ENCODE measurements at places on chromosomes 7 and 10.
A peak's percentile ranks its signal among the peaks of the same experiment; 100 is the strongest.

DNA sequence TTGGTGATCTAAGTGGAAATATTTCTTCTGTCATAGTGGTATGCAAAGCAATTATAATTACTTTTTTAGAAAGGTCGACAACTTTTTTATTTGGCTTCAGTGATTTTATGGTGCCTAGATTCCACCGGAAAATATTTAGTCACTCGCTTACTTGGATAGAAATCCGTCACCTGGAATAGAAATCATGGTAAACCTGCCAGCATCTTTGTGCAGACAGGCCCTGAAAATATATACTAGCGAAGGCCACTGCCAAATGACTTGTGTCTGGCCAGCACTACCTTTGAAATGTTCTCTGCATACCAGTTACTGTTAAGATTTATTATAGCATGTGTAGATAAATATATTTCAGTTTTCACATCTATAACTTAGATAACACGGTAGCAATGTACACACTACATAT, 226.4 kb downstream of the AGMO start:
- H3K36me3 ChIP-seq, result no peaks in the 10 kb centered on the region

DNA sequence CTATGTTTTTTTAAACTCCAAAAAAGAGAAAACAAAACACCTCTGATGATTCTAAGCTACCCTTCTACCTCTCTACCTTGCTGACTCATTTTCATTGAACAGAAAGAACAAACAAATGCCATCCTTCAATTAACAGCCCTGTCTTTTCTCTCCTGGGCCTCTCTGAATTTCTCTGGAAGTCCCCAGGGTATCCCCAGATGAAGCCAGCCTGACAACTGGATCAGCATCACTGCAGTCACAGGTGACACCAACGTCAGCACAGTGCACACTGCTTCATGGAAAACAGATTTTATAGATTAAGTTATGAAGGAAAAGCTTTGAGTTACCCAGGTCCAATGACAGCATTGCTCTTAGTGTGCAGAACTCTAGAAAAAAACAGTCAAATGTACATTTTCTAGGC, 5.7 kb downstream of the HUS1 start:
- DNase-seq, result no peak
- H3K27ac ChIP-seq, result no peak overlapping the region
- peaks cover 40% of the 10 kb centered on the region for H3K4me1 ChIP-seq
- peaks cover 88% of the 10 kb centered on the region for H3K36me3 ChIP-seq
- H3K27me3 ChIP-seq, result no peaks in the 10 kb centered on the region
- no peak overlapping the region for H3K4me3 ChIP-seq

GRCh38 chr7:101377189-101377736, 14.6 kb downstream of the COL26A1 start:
- no peak overlapping the region for H3K4me3 ChIP-seq
- H3K27ac ChIP-seq, result no peak overlapping the region
- H3K4me1 ChIP-seq, result no peaks in the 10 kb centered on the region

GRCh38 chr7:27162561-27163287, 2.6 kb downstream of the HOXA9 start:
- H3K4me3 ChIP-seq, result no peak overlapping the region
- H3K27ac ChIP-seq, result peak overlapping the region; percentile 4
- DNase-seq, result no peak
- H3K36me3 ChIP-seq, result no peaks in the 10 kb centered on the region
- H3K4me1 ChIP-seq, result peaks cover 24% of the 10 kb centered on the region
- peaks cover 68% of the 10 kb centered on the region for H3K27me3 ChIP-seq

GRCh38 chr7:523347-524336, 4.0 kb upstream of the PDGFA start:
- H3K4me3 ChIP-seq, result no peak overlapping the region
- H3K27ac ChIP-seq, result no peak overlapping the region
- no peak for DNase-seq
- no peaks in the 10 kb centered on the region for H3K36me3 ChIP-seq

DNA sequence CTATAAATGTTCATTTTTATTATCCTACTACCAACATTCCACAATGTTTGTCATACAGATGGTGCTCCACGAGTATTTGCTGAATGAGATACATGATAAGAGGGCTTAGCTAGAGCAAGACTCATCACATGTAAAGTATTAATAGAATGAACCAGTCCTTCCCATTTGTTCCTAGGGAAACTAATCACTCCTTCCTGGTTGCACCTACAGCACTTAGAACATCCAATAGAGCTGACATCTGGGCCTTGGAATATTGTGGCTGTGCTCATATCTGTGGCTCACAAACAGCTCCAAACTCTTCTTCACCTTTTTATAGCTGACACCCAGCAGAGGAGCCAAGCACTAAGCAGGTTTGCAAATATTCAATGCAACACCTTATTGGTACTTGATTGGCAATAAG, 91.9 kb upstream of the C1GALT1 start:
- no peaks in the 10 kb centered on the region for H3K36me3 ChIP-seq
- DNase-seq, result no peak
- no peak overlapping the region for H3K4me3 ChIP-seq

DNA sequence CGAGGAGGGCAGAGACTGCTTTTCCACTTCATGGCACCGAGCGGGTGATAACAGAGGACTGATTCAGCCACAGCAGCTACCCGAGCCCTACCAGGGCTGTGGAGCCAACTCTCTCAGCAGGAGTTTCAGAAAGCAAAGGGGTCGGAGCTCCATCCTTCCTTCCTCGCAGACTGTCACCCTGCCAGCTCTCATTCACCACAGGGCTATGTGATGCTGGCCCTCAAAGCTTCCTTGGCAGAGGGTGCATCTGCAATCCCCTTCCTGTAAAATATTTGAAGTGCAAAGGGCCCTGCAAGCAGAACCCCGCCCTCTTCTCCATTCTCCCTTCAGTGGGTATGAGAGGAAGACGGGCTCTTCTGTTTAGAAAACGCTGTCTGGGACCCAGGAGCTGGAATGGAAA, 105.3 kb upstream of the LYZL2 start:
- peaks cover 18% of the 10 kb centered on the region for H3K27me3 ChIP-seq
- H3K27ac ChIP-seq, result no peak overlapping the region
- DNase-seq, result no peak

DNA sequence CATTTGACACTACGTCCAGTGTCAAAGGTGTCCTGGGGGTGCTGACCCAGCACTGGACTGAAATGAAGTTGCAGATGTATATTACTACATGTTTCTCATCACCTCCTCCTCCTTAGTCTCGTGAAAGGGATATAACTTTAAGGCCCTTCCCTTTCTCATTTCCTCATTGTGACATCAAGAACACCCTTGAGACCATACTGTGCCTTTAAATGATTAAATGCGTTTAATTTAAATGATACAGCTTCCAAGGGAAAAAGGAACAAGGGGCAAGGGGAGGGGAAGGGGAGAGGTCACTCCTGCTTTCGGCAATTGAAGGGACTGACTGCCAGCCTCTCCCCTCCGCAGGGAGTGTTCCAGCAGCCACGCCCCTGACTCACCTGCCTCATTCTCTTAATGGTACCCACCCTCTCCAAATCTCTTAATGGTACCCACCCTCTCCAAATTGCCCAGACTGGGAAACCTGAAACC, 80.5 kb upstream of the KMT2E start:
- H3K27ac ChIP-seq, result peak overlapping the region; percentile 88
- H3K4me3 ChIP-seq, result peak overlapping the region; percentile 73
- peaks cover 69% of the 10 kb centered on the region for H3K4me1 ChIP-seq
- H3K27me3 ChIP-seq, result no peaks in the 10 kb centered on the region
- no peaks in the 10 kb centered on the region for H3K36me3 ChIP-seq

DNA sequence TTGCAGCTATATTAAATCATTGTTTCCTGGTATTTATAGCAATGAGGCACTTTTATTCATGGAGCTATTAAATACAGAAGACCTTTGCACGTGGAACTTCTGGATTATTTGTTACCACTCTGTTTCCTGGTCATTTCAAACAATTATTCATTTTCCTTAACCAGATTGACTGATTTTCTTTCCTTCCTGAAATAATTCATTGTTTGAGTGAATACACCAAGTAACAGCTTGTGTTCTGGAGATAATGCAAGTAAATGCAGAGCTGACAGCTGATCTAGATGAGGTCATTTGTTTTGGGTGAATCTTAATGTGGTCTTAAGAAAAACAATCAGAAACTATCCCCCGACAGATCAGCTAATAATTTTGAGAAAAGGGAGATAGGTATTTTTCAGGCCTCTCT, 497.7 kb downstream of the KIF20B start:
- no peaks in the 10 kb centered on the region for H3K27me3 ChIP-seq
- no peak overlapping the region for H3K27ac ChIP-seq
- no peak for DNase-seq
- H3K4me3 ChIP-seq, result no peak overlapping the region

DNA sequence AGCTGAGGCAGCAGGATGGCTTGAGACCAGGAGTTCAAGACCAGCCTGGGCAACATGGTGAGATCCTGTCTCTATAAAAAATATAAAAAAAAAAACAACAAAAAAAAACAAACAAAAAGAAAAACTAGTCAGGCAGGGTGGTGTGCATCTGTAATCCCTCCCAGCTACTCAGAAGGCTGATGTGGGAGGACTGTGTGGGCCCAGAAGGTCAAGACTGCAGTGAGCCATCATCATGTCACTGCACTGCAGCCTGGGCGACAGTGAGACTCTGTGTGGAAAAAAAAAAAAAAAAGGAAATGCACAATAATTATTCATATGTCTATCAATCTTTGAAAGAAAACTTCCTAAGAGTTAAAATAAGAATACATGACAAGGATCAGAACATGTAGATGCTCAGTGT, 178.3 kb downstream of the SEM1 start:
- no peak for DNase-seq
- H3K4me1 ChIP-seq, result no peaks in the 10 kb centered on the region
- H3K36me3 ChIP-seq, result no peaks in the 10 kb centered on the region

DNA sequence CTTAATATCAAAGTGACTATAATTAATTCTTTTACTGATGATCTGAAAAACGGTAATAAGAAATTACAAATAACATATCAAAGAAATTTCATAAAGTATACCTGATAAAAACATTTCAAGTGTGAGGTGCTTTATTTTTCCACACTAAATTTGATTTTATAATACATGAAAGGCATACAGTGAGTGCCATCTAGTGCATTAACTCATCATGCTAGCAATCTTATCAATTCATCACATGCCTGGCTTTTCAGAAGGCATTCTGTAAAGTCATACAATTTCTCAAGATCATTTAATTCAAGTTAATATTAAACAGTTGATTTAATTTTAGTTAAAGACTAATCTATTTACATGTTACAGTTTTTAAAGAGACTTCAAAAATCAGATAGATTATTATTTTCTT, 1020.9 kb downstream of the GATA3 start:
- no peak overlapping the region for H3K27ac ChIP-seq
- no peak for DNase-seq
- H3K4me3 ChIP-seq, result no peak overlapping the region
- no peaks in the 10 kb centered on the region for H3K4me1 ChIP-seq
- no peaks in the 10 kb centered on the region for H3K36me3 ChIP-seq
- no peaks in the 10 kb centered on the region for H3K27me3 ChIP-seq

- DNase-seq, result no peak
- no peaks in the 10 kb centered on the region for H3K4me1 ChIP-seq
- H3K27ac ChIP-seq, result no peak overlapping the region
These were observed 143.0 kb downstream of the KIAA1217 start for GRCh38 chr10:24351961-24352360.

- H3K4me1 ChIP-seq, result no peaks in the 10 kb centered on the region
- no peaks in the 10 kb centered on the region for H3K27me3 ChIP-seq
- H3K27ac ChIP-seq, result no peak overlapping the region
- no peaks in the 10 kb centered on the region for H3K36me3 ChIP-seq
These were observed 108.6 kb upstream of the ARID5B start for GRCh38 chr10:61792921-61793320.

- no peaks in the 10 kb centered on the region for H3K36me3 ChIP-seq
- DNase-seq, result no peak
- no peaks in the 10 kb centered on the region for H3K27me3 ChIP-seq
- no peak overlapping the region for H3K27ac ChIP-seq
- H3K4me3 ChIP-seq, result no peak overlapping the region
- H3K4me1 ChIP-seq, result no peaks in the 10 kb centered on the region
These were observed 14.8 kb downstream of the TSPAN12 start for GRCh38 chr7:120843109-120843508.

- H3K36me3 ChIP-seq, result no peaks in the 10 kb centered on the region
- no peak for DNase-seq
- H3K27ac ChIP-seq, result no peak overlapping the region
- peaks cover 36% of the 10 kb centered on the region for H3K4me1 ChIP-seq
These were observed 18.8 kb upstream of the ARHGAP22 start for GRCh38 chr10:48623607-48624132.

DNA sequence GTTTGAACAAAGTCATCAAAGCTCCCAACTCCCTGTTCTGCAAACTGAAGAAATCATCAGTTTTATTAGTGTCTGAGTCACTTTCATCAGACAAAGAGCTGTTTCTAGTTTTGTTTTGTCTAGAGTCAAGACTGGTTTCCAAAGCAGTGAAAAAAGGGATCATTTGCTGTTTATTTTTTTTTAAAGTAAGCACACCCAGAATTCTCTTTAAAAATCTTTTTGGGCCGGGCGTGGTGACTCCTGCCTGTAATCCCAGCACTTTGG, 972.0 kb upstream of the CELF2 start:
- no peak for DNase-seq
- H3K4me3 ChIP-seq, result no peak overlapping the region
- H3K4me1 ChIP-seq, result no peaks in the 10 kb centered on the region
- no peaks in the 10 kb centered on the region for H3K27me3 ChIP-seq
- H3K36me3 ChIP-seq, result no peaks in the 10 kb centered on the region

GRCh38 chr10:100864036-100864885, 48.5 kb upstream of the SLF2 start:
- H3K36me3 ChIP-seq, result no peaks in the 10 kb centered on the region
- no peaks in the 10 kb centered on the region for H3K4me1 ChIP-seq
- no peak overlapping the region for H3K27ac ChIP-seq
- DNase-seq, result no peak

- no peak overlapping the region for H3K27ac ChIP-seq
- H3K4me3 ChIP-seq, result no peak overlapping the region
- peaks cover 18% of the 10 kb centered on the region for H3K4me1 ChIP-seq
- H3K36me3 ChIP-seq, result peaks cover 70% of the 10 kb centered on the region
These were observed 53.4 kb downstream of the ALOX5 start for GRCh38 chr10:45427262-45427969.

DNA sequence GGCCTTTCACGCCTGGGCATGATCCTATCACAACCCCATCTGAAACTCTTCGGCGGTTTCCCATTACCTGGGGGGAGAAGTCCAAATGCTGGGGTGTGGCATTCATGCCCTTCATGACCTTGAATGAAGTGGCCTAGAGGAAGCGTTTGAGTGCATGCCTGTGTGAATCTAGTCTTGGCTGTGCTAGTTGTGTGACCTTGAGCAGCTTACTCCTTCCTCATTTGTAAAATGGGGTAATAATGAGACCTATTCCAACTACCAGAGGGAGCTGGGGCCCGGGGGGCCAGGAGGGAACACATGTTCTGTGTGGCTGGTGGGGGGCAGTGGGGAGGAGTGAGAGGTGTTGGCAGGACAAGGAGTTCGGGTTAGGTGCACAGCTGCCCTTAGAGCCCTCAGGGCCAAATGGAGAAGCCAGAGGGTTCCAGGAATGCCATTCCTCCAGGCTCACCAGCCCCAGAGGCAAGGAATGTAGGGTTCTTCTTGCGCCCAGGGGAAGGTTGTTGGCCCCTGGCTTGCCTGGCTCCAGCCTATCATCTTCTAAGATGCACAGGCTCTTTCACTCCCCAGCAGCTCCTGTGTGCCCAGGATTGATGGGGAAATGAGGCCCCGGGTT, 21.3 kb upstream of the TBRG4 start:
- DNase-seq, result no peak
- no peak overlapping the region for H3K4me3 ChIP-seq
- H3K36me3 ChIP-seq, result no peaks in the 10 kb centered on the region
- no peak overlapping the region for H3K27ac ChIP-seq
- H3K27me3 ChIP-seq, result no peaks in the 10 kb centered on the region
- H3K4me1 ChIP-seq, result peaks cover 4% of the 10 kb centered on the region

GRCh38 chr10:98338896-98339295, 70.9 kb upstream of the LOXL4 start:
- no peak overlapping the region for H3K4me3 ChIP-seq
- peaks cover 42% of the 10 kb centered on the region for H3K4me1 ChIP-seq
- DNase-seq, result no peak
- H3K27me3 ChIP-seq, result peaks cover 2% of the 10 kb centered on the region
